ENCODE measurements at places on chromosomes 7 and 10.

DNA sequence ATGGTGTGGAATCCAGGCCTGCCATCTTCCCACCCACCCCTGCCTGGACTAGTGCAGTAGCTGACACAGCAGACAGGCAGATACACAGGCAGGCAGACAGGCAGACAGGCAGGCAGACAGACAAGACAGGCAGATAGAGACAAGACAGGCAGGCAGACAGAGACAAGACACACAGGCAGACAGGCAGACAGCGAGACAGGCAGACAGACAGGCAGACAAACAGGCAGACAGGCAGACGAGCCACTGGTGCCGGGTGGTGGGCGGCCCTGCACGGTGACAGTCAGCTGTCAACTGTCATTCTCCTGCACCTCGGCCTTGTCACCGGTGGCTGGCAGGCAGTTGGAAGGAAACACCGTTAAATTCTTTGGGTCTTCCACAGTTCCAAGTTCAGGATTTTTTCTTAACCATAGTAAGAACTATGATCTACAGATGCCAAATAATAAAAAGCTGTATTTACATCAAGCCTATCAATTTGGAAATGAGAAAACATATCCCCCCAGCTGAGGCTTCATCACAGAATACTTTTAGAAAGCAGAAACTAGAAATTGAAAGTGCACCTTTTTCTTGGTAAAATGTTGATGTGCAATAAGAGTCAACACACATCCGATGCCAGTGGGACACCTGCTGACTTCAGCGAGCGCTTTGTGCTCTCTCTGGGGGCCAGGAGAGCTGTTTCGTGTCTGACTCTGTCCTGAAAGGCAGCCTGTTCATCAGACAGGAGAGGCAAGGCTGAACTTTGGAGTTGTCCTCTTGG is 250.4 kb downstream of the DNAJB6 start:
- no peak for DNase-seq

GRCh38 chr7:148611692-148612091 is 21.1 kb downstream of the C7orf33 start:
- no peak for DNase-seq

GRCh38 chr7:473211-473734 is 46.4 kb downstream of the PDGFA start:
- DNase-seq: no peak

DNA sequence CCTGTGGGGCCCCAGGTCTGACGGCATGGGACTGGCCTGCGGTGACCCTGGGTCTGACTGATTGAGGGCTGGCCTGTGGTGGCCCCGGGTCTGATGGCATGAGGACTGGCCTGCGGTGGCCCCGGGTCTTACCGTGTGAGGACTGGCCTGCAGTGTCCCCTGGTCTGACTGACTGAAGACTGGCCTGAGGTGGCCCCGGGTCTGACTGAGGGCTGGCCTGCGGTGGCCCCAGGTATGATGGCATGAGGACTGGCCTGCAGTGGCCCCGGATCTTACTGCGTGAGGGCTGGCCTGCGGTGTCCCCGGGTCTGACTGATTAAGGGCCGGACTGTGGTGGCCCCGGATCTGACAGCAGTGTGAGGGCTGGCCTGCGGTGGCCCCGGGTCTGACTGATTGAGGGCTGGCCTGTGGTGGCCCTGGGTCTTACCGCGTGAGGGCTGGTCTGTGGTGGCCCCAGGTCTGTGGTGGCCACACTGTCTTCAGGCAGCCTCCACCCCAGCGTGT is 10.9 kb downstream of the JAKMIP3 start:
- DNase-seq: no peak

DNA sequence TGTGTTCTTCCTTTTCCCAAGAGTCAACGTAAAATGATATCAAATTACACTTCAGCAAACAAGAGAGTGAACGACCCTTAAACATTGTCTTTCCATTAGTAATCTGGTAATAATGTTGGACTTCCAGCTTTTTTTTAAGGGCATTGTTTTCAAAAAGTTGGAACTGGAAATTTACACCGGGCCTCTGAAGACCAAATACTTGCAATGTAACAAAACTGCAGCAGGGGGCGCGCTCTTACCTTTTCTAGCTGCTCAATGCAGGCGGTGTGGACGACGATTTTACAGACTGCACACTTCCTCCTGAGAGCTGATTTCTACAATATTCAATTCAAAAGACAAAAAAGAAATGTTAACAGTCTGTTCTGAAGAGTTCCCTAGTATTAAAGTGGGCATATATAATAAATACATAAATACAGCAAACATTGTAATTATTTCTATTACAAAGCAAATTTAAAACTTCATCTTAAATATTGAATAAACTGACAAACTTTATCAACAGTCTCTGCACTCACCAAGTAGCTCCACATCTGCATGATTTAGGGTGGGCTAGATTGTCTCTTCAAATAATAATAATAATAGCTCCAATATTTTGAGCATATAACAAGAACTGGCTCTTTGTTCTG is 190.4 kb downstream of the DGKI start:
- DNase-seq: no peak

DNA sequence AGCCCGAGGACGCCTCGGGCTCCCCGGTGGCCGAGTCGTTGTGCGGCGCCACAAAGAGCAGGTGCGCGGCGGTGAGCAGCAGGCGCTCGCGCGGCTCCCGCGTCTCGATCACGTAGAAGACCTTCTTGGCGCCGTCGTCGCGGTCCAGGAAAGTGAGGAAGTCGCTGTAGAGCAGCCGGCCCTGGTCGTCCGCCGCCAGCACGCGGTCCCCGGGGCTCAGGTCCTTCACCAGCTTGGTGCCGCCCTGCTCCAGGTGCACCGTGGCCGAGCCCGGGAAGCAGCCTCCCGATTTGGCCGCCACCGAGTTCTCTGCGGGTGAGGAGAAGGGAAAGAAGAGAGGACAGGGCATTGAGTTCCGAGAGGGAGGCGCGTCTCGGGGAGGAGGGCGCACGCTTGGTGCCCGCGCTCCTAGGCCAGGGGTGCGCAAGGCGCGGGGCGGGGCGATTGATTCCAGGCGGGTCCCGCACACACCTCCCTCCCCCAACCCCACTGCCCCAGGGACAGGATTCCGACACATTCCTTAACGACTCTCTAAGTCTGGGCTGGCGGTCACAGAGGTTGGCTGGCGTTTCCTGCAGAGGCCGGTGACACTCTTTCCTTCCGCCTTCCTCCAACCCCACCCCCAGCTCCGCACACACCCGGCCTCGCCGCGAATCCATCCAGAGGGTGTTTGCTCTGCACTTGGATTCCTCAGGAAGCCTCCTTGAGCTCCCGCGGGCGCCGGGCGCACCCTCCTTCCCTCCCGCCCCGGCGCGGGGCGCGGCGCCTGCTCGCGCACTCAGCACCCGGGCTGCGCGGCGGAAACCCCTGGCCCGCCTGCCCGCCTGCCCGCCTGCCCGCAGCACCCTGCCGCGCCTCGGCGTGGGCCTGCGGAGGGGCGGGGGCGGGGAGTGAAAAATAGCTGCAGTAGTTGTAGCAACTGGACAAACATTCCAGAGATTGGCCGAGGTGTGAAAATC is 8.6 kb downstream of the SHH start:
- DNase-seq: peak; percentile 18

DNA sequence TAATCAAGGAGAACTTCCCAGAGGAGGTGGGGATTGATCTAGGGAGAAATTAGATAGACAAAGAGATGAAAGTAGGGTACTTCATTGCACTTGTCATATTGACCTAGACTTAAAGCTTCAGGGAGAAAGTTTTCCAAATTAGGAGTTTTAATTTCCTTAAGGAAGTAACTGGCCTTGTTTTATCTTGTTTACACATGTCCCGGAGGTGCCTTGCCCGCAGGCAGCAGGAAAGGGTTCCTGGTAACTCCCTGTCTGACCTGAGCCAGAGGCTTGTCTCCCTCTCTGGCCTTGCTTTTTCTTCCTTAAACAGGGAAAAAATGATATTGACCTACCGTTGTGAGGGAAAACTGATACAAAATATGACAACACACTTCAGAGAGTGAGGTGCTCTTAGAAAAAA is 181.6 kb downstream of the EVX1 start:
- DNase-seq: peak; percentile 47

- no peak for DNase-seq
Measured at GRCh38 chr10:128631801-128632241, 505.6 kb upstream of the MKI67 start.

DNA sequence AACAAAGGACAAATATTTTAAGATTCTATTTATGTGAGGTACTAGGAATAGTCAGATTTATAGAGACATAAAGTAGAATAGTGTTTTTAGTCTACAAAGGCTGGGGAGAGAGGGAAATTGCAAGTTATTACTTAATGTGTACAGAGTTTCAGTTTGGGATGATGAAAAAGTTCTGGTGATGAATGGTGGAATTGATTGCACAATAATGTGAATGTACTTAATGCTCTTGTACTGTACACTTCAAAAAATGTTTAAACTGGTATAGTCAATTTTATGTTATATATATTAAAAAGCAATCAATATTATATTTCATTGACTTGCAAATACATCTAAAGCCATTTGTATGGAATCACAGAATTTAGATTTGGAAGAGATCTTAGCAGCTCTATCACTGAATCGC is 213.4 kb downstream of the PPP1R3A start:
- no peak for DNase-seq

DNA sequence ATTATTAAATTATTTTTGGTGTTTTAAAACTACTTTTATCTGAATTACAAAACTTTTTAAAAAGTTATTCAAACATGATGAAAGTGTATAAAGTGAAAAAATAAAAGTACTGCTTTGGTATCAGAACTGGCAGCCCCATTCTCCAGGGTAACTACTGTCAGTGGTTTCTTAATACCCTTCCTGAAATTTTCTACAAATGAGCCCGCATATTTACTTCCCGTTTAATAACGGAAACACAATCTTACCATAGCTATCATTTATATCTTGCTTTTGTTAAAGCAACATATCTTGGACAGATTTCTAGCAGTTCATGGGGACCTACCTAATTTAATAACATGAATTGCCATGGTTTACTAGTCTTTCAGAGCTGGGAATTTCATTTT is 249.9 kb downstream of the RNLS start:
- DNase-seq: no peak

GRCh38 chr7:30119890-30120577 is 14.8 kb upstream of the MTURN start:
- DNase-seq: no peak

GRCh38 chr7:147904219-147904576 is 686.4 kb upstream of the C7orf33 start:
- no peak for DNase-seq
